ENCODE measurements at places on chromosomes 12 and 14.

DNA sequence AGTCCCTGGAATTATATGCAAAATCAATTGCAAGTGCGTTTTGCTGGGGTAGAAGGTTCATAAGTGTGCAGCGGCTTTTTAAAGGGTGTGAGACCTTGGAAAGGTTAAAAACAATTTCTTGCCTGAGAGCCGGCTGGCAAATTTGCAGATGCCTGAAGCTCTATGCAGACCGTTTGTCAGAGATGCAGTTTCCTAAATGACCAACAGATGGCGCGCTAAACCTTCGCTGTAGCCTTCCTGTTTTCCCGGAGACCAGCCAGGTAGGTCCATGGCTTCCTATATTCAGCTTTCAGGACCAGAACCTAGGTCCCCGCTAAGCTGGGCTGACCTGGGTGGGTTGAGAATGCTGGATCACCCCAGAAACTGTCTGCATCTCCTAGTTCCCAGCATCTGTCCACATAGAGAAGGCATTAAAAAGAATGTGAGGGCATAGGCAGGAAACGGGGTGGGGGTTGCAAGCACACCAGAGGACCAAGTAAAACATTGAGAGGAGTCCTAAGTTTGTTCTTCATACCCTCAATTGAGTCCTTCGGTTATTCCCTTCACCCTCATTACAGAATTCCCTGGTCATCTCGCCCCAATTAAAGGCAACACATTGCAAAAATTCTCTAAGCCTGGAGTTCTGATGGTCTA, 5.7 kb upstream of the NOS1 start:
- peak; percentile 24 for DNase-seq

DNA sequence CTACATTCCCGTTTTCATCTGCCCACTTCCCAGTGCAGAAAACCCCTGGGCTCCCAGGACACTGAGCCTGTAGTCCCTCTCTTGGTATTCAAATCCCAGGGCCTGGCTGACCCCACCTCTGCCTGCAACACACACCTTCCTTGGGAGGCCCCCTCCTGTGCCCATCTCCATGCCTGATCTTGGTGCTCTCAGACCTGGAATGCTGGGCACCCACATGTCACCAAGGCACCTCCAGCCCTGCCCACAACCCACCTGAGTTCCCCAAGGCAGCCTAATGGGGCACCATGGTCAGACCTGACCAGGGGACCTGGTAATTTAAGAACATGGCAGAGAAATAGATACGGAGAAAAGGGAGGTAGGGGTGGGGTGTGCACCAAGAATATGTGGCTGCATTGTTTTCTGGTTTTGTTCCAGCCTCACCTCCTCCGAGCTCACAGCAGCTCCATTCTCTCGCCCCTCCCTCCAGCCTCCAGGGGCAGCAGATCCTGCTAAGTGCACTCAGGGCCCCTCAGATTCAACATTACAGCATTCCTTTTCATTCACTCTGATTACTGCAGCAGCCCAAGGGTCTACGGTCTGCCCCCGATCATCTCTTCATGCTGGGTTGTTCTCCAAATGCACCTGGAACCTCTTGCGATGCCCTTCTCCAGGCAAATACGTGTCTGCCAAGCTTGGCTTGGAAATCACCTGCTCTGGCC, 9.2 kb upstream of the HSP90AA1 start:
- DNase-seq = no peak

- DNase-seq = no peak
Measured at GRCh38 chr12:6330999-6331714, 10.7 kb downstream of the TNFRSF1A start.

GRCh38 chr12:7145671-7146070, 15.5 kb downstream of the CLSTN3 start:
- DNase-seq = no peak

- no peak for DNase-seq
Measured at GRCh38 chr12:100151769-100152168, 9.1 kb upstream of the BLTP3B start.

- DNase-seq = no peak
Measured at GRCh38 chr14:79562185-79562584, 649.1 kb downstream of the DIO2 start.

GRCh38 chr12:76069339-76069738, 15.1 kb downstream of the NAP1L1 start:
- no peak for DNase-seq

- DNase-seq = no peak
Measured at GRCh38 chr12:108505129-108505528, 9.9 kb upstream of the FICD start.

DNA sequence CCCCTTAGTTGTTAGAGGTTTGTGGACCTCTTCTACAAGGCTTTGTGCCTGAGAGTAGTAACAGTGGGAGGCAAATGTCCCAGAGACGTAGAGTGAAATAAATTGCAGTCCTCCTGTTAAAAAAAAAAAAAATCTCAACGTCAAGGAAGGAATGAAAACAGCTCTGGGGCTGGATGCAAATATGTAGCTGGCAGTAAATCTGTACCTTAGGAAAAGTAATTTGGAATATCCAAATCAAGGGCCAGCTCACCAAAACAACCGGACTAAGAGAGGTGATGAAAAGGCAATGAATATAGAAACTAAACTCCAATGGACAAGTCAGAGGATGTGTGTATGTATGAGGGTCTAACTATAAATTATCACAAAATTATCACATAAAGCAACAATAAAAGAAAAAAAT, 27.0 kb downstream of the SINHCAF start:
- no peak for DNase-seq

DNA sequence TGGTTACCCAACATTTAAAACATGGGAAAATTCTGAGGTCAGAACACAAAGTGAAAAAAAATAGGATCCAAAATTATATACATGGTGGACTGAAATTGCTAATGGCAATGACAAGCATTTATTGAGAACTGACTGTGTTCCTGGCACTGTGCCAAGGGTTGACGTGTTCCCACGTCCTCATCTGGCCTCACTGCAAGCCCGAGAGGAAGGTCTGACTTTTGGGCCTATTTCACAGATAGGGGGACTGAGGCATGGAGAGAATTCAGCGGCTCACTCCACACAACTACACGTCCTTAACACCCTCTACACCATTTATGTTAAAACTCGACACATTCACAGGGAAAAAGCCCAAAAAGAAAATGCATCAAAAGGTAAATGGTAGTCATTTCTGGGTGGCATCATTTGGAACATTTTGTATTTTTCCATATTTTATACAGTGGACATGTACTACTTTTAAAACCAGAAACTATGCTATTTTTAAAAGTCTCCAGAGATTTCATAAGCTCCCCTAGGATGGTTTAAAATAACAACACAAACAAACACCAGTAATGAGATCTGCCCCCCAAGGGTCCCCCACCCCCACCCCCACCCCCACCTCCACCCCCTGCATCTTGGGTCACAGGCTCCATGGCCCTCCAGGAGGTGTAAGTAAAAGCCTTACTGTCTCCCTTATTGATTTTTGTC, 27.7 kb downstream of the CLMN start:
- DNase-seq = no peak

GRCh38 chr14:21068521-21069387, 1.4 kb upstream of the ARHGEF40 start:
- peak; percentile 59 for DNase-seq

DNA sequence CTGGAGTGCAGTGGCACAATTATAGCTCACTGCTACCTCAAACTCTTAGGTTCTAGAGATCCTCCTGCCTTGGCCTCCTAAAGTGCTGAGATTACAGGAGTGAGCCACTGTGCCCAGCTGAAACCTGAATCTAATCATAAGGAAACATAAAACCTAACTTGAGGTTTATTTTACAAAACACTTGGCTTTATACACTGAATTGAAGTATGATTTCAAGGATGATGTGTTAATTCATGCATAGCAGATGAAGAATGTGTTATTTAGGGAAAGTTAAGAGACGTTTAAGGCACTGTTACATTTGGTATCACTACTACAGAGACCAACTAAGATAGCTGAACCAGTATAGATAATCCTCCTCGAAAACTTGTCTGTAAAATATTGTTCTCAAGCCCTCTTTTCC, 6.4 kb downstream of the DICER1 start:
- DNase-seq = no peak

DNA sequence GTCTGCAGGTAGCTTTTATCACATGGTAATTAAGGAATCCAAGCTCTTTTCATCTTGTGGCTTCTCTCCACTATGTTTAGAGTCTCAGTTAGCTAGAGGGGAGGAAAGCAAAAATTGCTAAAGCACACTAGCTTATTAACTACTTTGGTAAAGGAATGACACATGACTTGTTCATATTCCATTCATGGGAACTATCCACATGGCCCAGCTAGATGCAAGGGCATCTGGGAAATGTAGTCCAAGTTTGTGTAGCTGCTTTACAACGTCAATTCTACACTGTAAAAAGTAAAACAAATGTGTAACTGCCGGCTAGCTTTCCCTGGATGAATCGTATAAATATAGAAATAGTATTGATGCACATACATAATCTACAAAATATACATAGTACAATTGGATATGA, 244.5 kb upstream of the LRFN5 start:
- no peak for DNase-seq

- DNase-seq = no peak
Measured at GRCh38 chr14:21133901-21134300, 22.0 kb downstream of the OR5AU1 start.

GRCh38 chr12:125083072-125083471, 17.8 kb downstream of the AACS start:
- no peak for DNase-seq

- no peak for DNase-seq
Measured at GRCh38 chr12:132698341-132698740, 11.0 kb downstream of the PXMP2 start.

DNA sequence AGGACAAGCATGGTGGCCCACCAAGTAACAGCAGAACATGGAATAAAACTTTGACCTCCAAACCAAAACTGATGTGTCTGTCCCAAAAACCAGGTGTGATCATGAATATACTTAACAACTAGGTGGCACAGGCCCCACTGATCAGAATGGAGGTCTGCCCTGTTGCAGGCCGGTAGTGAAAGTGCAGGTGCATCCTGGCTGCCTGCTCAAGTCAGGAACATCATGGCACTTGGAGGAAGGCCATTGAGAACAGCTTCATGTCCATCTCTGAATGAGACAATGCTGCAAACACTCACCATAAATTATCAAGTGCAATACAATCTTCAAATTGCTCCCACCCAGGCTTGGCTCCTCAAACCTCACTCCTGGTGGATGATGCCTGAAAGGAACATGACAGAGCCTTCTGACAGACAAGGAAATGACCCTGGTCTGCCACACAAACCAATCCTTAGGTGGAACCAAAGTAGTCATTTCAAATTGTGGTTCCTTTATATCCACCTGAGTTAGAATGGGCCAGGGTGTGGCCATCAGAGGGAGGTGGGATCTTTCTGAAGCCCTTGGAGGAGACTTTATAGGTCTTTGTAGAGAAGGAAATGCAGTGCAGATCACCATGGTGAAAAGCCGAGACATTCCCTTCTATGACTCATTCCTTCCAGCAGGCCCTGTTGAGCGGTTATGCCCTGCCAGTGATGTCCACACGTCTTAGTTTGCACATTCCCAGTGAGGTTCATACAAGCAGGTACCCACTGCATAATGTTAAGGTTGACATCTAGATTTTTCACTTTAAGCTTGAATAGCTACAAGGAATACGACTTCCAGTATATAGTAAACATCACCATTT, 36.0 kb downstream of the EGLN3 start:
- no peak for DNase-seq

DNA sequence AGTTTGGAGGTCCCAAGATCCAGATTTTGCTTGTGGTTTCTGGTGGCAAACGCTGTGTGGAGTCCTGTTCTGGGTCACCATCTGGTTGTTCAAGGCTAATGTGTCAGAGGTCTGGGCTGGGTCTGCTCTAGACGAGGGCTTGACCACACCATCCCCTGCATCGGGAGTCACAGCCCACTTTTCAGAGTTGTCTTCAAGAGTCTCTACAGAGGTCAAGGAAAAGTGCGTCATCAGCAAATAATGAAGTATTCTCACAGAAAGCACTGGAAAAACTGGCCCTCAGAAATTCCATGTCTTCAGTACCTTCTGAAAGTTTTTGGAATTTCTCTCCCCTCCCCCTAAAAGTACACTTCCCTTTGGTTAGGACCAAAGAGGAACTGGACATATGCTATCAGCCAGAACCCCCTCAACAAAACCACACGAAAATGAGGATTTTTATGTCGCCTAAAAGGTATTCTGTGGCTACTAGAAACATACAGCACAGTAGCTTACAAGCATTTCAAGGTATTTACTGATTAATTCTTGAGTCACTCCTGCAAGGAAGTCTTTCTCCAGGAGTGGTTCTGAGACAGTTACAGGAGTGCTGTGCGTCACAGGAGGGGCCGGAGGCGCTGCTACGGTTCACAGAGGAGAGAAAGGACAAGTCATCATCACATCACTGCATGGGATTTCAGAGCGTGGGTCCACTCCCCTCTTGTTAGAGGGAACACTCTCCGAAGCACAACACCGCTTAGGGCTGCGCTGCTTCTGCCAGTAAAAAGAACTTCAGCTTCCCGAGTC, 35.4 kb downstream of the RAD52 start:
- DNase-seq = no peak

DNA sequence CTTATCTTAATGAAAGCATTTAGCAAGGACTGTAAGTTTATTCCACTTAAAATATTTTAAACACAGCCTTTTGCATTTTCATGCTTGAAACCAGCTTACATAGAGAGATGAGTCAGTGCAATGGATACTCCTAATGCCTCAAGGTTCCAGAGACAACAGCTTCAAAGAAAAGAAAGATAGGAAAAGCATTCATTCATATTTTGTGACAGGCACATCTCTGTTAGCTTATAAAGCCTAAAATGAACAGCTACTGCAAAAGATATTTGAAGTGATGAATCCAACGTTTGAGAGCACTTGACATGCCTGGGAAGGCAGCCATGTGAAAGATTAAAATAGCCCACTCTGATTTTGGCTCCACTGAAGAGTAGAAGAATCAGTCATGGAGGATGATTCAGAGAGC, 814.5 kb downstream of the RPS29 start:
- DNase-seq = no peak

DNA sequence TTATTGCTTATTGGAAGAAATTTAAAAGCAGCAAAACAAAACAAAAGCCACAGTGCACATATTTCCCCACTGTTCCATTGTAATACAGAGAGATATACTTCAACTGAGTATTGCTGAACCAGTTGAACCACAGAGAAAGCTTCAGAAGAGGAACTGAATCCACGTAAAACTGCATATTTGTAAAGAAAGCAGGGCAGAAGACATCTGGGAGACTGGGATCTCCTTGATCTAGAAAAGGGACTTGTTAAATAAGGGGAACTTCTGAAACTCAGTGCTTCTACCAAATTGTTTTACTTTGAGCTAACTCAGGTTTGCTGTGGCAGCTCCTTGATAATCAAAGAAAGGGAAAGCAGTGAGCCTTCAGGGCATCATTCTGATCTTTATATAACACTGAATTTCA, 411.1 kb upstream of the MDGA2 start:
- DNase-seq = no peak

GRCh38 chr14:103856105-103856504, 8.7 kb upstream of the PPP1R13B start:
- DNase-seq = no peak

Data from T-cell (primary cell).